WTC11 (cell line): ENCODE measurements at places on chromosomes 7 and 10.

GRCh38 chr7:80918909-80919721 lies at the start of gene SEMA3C:
SEMA3C (minus strand) TSS chr7:80919051; CDS start chr7:80916781, 2,270 bp downstream.
- H3K36me3 ChIP-seq: no peaks in the 10 kb centered on the region
- peak; percentile 89 for DNase-seq

DNA sequence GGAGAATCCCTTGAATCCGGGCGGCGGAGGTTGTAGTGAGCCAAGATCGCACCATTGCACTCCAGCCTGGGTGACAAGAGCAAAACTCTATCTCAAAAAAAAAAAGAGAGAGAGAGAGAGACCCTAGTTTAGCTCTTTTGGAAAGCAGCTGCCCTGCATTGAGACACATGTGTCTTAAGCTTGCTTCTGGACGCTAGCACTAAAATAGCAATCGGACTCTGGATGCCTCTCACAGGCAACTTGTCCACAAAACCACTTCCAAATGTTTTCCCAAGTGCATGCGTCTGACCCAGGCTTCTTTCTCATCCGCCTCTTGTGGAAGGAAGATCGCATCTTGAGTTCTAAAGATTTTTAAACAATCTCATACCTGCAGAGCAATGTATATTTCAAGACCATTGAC lies 182.7 kb downstream of the CUX1 start:
- H3K27me3 ChIP-seq: no peaks in the 10 kb centered on the region
- H3K36me3 ChIP-seq: no peaks in the 10 kb centered on the region
- peaks cover 57% of the 10 kb centered on the region for H3K4me1 ChIP-seq

- 0 out of 2 replicates have a peak overlapping the region, but pooled peaks have one; percentile 5 for H3K27ac ChIP-seq
- H3K4me1 ChIP-seq: peaks cover 33% of the 10 kb centered on the region
- H3K4me3 ChIP-seq: no peak overlapping the region
- no peak for DNase-seq
Observed at GRCh38 chr10:78959924-78960285, 108.9 kb upstream of the ZMIZ1 start.

DNA sequence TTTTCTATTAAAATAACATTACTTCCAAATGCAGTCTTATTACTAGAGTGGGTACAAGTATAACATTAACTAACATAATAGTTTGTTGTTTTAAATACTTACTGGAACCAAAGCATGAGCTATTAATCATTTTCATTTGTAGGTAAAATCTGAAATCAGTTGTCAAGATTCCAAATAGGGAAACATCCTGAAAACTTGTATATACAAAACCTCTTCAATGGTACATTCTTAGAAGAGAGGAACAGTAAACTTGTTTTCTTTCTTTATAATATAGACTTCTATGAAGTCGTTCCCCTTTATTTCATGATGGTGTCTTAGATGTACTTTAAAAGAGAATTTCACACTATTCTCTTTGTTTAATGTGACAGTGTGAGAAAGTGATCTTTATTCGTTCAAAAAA lies 85.9 kb downstream of the VTI1A start:
- no peaks in the 10 kb centered on the region for H3K4me1 ChIP-seq
- no peak for DNase-seq
- H3K4me3 ChIP-seq: no peak overlapping the region
- H3K36me3 ChIP-seq: no peaks in the 10 kb centered on the region

GRCh38 chr10:112376396-112376790 lies 2.5 kb downstream of the ACSL5 start:
- H3K36me3 ChIP-seq: no peaks in the 10 kb centered on the region
- H3K4me3 ChIP-seq: no peak overlapping the region
- H3K4me1 ChIP-seq: peaks cover 7% of the 10 kb centered on the region; the same call in 1 of the 2 replicates
- no peak overlapping the region for H3K27ac ChIP-seq
- no peak for DNase-seq
